ENCODE measurements at places on chromosomes 4 and X.
A peak's percentile ranks its signal among the peaks of the same experiment; 100 is the strongest.

DNA sequence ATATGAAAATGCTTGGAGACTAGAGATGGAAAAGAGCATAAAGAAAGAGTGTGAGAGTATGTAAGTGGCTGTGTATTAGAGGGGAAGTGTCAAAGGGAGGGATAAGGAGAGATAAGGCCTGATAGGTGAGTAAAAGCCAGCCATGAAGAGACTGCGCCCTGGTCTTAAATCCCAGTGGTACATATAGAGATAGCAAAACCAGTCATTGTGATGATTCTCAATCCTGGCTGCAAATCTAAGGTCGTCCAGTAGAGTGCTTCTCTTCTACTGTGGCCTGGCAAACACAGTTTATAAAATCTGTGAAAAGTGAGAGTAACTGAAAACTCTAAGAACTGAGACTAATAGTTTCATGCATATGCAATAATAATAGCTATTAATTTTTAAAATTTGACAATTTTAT, 86.9 kb downstream of the MAB21L2 start:
- no peak for DNase-seq

GRCh38 chrX:22193851-22194659, 78.7 kb upstream of the CBLL2 start:
- no peak for DNase-seq

GRCh38 chr4:2786152-2786671, 6.7 kb upstream of the SH3BP2 start:
- DNase-seq: no peak

- DNase-seq: no peak
Observed at GRCh38 chr4:8553991-8554405, 26.2 kb upstream of the GPR78 start.

DNA sequence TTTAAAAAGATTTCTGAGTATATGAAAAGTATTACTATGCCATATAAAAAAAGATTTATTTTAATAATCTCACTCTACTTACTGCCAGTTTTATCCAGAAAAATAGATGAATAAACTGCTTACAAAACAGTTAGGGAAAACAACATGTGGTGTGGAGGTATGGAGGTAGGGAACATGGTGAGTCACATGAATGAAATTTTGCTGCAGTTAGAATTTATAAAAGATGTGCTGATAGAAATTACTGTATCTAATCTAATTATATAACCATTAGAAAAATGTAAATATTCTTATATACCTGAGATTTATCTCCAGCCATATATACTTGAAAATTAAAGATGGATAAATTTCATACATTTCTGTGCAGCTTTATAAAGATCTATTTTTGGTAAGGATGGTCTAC, 184.0 kb upstream of the ANK2 start:
- no peak for DNase-seq

DNA sequence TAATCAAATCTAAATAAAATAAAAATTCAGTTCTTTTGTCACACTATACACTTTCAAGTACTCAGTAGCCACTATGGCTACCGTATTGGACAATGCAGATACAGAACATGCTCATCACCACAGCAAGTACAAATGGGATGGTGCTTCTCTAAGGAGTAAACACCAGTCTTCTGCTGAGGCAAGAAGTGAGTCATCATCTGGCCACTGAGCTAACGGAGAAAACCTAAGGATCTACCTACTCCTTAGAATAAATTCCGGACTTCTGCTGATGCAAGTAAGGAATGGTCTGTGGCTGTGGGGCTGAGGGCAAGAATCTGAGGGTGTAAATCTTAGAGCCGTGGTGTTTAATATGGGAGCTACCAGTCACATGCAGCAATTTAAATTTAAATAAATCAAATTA, 11.3 kb upstream of the RBMXL3 start:
- DNase-seq: no peak

GRCh38 chr4:152729466-152729865, 49.7 kb upstream of the TMEM154 start:
- no peak for DNase-seq

GRCh38 chr4:26287756-26288155, 33.1 kb upstream of the RBPJ start:
- DNase-seq: no peak

GRCh38 chr4:57303012-57303751, 193.0 kb upstream of the IGFBP7 start:
- no peak for DNase-seq

GRCh38 chr4:77776182-77777134, 42.7 kb downstream of the CNOT6L start:
- no peak for DNase-seq

- DNase-seq: peak; percentile 24
Observed at GRCh38 chr4:105191621-105192210, 45.0 kb downstream of the TET2 start.

- no peak for DNase-seq
Observed at GRCh38 chr4:166128403-166128802, 255.4 kb downstream of the TLL1 start.

DNA sequence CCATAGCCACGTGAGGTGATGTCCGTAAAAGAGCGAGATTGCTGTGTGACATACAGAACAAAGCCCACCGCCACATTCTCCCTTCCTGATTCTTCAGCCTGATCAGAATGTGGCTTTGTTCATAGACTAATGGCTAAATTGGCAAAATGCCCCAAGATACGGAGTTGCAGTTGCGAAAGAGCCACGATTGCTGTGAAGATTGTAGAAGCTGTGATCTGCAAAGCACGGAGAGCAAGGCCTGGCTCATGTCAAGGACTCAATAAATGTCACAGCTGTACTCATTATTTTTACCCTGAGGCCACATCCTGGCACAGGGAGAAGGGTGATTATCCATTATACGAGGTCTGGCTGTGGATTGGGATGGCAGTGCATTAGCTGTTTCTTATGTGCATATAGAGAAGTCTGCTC, 34.2 kb downstream of the ARSD start:
- peak; percentile 41 for DNase-seq

DNA sequence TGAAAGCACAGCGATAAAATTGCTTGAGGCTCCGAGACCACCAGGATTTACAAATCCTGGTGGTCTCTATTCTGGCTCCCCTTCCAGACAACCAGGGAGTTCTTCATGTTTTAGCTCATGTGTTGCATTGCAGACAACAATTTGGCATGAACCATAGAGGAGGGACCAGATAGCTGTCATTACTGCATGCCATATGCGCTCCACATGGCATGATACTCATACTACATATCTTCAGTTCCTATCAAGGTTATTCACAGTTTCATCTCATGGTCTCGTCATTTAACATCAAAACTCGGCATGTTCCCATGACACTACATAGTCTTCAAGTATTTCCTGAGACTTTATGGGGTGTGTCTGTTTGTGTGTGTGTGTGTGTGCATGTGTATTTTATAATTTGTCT, 220.3 kb downstream of the OR13H1 start:
- DNase-seq: no peak

GRCh38 chr4:146439999-146440398, 81.7 kb downstream of the SLC10A7 start:
- DNase-seq: no peak

- no peak for DNase-seq
Observed at GRCh38 chr4:161990721-161991120, 173.1 kb downstream of the FSTL5 start.

GRCh38 chr4:105683038-105683437, 25.5 kb downstream of the INTS12 start:
- no peak for DNase-seq

- DNase-seq: no peak
Observed at GRCh38 chr4:76257824-76258223, 6.3 kb downstream of the FAM47E start.

DNA sequence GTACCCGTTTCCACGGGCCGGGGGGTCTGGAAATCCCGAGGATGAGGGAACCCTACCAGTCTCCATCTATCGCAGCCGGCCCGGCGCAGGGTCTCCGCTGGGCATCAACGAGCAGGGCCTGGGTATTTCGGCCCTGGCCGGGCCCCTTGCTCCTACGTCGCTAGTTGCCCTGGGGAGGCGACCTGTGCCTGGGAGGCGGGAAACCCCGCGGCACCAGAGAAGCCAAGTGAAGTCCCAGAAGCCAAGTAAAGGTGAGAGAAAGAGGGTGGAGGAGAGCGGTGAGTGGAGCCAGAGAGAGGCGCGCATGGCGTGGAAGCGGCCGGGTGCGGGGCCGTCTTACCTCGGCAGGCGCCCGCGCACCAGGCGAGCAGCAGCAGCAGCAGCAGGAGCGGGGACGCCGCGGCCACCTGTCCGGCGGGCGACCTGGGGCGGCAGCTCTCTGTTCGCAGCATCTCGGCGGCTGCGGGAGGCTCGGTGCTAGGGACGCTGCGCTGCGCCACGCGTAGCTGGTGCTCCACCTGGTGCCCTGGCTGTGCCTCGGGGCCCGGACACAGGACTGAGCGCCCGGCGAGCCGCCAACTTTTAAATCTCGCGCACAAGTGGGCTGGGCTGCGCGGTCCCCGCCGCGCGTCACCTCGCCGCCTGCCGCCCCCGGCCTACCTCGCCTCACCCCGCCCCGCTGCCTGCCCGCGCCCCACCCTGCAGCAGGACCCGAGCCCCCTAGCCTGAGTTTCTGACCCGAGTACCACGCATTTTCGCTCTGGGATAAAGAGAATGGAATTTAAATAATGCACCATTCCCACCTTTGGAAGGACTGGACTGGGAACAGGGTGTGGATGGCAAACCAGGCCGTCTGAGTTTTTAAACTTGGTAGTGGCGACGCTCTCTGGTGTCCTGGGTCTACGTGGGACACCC, at the start of gene NMU:
NMU (minus strand) TSS at position 558 of the 915 bp plus-strand sequence; CDS start at position 452, 106 bp downstream.
- DNase-seq: no peak

DNA sequence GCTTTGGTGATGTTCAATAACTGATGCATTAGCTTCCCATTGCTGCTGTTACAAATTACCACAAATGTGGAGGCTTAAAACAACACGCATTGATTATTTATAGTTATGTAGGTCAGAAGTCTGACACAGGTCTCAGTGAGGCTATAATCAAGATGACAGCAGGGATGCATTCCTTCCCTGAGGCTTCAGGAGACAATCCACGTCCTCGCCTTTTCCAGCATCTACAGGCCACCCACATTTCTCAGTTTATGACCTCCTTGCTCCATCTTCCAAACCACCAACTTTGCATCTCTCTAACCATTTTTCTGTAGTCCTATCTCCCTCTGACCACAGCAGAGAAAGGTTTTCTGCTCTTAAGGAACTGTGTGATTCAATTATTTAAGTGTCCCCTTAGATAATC, 92.5 kb downstream of the GASK1B start:
- DNase-seq: no peak

GRCh38 chr4:101400096-101400495, 52.8 kb upstream of the PPP3CA start:
- no peak for DNase-seq
